ENCODE measurements at places on chromosomes 1 and 21. TPM values are rescaled to one million over a fixed set of nuclear protein-coding genes. Genes with fewer than 3 reads are reported as not detected.

GJB5 gene
- total RNA-seq: not detected

TXNIP gene
- total RNA-seq: 536 TPM

ETV3L gene
- not detected for total RNA-seq

DIO1 gene
- total RNA-seq: not detected

SDE2 gene
- total RNA-seq: 28.2 TPM

SYCP1 gene
- total RNA-seq: not detected

CD1B gene
- not detected for total RNA-seq
